Stimulated activated CD4-positive, alpha-beta T cell treated with anti-CD3 and anti-CD28 coated beads, Interleukin-4, amount 100 ng/mL, for 4 hours (primary cell): ENCODE measurements at places on chromosomes 3 and 15.

DNA sequence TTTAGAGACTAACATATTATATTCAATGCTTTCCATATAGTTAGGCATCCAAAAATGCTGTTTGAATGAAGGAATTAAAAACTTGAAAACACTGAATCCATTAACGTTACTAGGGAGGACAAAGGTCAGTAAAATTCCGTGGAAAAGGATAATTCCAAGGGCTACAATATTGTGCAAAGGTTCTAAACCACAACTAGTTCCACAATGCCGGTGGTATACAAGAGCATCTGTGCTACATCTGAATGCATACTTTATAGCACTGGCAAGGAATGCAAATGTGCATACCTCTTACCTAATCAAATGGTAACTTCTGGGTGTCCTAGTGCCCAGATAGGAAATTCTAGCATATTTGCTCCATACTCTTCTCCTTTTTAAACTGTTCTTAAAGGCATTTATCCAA lies 2.2 kb downstream of the ICE2 start:
- no peak for DNase-seq

DNA sequence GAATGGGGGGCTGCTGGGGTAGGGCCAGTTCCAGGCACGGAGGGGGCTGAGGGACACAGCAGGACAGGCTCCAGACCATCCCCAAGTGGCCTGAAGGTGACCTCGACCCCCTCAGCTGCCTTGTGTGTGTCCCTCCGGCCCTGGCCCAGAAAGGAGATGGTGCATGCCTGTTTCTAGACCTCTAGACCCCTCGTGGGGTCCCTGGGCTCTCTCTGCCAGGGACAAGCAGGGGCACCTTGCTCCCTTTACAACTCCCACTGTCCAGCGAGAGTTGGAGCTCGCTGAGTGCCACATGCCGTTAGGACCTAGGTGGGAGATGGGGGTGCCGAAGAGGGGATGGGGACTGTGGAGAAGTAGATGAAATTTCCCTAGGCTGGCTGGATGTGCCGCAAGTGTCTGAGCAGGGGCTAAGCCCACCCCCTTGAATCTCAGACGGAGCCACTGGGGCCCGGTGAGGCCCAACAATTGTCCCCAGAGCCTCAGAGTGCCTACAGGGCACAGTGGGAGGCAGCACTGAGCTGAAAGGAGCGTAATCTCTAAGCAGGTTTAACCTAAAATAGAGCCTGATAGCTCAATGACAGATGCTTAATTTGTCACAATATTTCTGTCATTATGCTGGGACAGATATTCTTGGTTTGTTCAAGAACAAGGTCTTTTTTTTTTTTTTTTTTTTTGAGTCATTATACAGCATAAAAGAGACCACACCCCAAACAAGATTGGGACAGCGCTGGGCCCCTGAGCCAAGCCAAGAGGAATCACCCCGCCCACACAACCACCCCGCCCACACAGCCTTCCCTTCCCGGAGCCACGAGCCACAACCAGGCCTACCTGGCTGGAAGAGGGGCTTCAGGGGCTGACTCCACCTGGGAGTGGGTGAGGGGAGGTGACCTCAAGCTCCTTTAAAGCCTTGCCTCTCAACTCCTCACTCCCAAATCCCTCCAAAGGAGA lies 23.6 kb upstream of the KLF13 start:
- DNase-seq, result peak; percentile 16

GRCh38 chr3:73060302-73060723 lies 1.1 kb upstream of the EBLN2 start:
- DNase-seq, result no peak

GRCh38 chr3:66898155-66898554 lies 100.0 kb upstream of the KBTBD8 start:
- no peak for DNase-seq
